ENCODE measurements at places on chromosomes 6 and 20.

GRCh38 chr6:74510878-74511277 is 695.0 kb downstream of the COL12A1 start:
- DNase-seq = peak; percentile 40

GRCh38 chr6:53335224-53335994 is 13.3 kb downstream of the ELOVL5 start:
- DNase-seq = no peak

- DNase-seq = peak; percentile 97
These were observed 211.9 kb downstream of the GMPR start for GRCh38 chr6:16450285-16450684.

DNA sequence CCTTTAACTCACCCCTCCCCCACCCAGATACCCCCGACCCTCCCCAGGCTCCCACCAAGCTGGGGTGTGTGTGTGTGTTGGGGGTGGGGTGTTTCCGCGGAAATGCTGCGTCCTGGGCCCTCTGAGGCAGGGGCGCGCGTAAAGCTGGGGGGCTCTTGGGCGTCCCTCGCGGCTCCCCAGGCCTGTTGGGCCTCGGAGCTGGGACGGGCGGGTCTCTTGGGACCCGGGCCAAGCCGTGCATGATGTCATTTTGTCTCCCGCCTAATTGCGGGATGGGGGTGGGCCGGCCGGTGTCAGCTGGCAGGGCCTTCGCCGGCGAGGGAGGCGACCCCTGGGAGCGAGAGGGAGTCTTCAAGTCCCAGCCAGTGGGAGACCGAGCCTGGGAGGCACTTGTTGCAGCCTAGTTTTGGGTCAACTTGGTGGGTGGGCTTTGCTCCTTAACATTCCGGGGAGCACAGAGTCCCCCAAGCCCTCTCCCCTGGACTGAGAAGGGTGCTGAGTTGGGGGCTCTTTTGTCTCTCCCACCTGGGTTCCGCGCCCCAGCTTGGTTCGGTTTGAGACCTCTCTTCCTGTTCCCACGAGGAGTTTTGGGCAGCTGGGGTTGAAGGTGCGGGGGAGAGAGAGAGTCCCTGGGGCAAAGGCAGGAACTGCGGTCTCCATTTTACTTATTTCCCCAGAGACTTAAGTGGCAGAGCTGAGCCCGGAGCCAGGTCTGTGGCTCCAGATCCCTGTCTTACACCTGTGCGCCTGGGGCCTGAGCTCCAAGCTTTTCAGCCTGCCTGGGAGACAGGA is 623 bp downstream of the MYBL2 start:
- peak; percentile 38 for DNase-seq

DNA sequence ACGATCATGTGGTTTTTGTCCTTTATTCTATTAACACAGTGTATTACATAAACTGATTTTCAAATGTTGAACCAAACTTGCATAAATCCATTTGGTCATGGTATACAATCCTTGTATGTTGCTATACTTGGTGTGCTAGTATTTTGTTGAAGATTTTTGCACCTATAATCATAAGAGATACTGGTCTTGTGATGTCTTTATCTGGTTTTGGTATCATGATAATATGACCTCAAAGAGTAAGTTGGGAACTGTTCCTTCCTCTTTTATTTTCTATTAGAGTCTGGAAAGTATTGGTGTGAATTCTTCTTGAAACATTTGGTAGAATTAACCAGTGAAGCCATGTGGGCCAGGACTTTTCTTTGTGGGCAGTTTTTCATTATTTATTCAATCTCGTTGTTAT is 65.3 kb downstream of the TRPC4AP start:
- DNase-seq = no peak

DNA sequence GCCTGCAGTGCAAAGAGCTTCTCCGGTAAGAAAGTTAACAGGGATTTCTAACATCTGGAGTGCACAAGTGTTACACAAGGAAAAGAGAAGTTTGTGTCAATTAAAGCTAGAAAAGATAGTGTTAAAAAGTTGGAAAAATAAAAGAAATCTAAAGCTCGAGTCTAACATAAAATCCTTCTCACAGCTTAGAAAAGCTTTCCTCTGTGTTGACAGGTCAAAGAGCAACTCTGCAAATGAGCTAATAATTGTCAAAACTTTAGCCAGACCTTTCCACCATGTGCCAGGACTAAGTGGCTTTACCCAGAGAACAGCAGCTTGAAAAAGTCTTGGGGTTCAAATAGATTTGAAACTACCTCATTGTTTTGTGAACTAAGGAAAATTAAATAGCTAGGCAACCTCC is 14.8 kb downstream of the PTPRK start:
- DNase-seq = no peak

GRCh38 chr6:166277018-166277417 is 31.2 kb downstream of the PRR18 start:
- DNase-seq = no peak

DNA sequence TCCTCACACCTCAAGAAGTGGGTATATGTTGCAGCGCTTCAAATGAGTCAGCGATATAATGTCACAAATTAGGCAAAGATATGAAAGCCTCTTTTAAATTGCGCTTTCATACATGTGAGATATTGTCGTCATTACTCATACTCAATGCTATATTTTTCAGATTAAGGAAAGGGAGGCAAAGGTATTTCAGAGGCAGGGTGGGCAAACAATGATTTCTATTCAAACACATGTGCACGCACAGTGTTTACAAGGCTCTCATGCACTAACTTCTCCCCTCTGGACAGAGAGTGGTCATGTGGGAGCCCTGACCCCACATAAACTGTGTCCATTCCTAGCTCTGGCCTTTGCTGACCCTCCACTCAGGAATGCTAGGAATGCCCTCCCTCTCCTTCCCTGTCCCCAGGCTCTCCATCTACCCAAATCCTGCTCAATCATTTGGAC is 112.1 kb upstream of the TMEM170B start:
- no peak for DNase-seq

GRCh38 chr6:133062077-133062476 is 179.1 kb upstream of the EYA4 start:
- DNase-seq = peak; percentile 29

- no peak for DNase-seq
These were observed 655.9 kb upstream of the MAN1A1 start for GRCh38 chr6:120005292-120005976.

DNA sequence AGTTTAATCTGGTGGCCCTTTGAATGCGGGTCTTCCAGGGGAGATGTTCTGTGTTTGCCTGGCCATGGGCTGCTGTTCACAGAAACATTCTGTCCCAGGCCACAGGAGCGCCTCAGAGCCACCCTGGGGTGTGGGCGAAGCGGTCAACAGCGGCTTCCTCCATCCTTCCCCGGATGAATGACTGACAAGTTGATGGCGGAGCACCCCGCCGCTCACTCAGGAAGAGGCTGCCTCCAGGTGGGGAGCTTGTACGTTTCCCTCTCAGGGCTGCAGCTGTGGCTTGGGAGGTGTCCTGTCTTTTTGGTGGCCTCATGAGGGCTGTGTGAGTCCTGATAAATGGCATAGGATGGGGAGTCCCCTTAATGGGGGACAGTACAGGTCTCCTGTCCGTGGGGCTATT is 178.4 kb downstream of the NRN1 start:
- DNase-seq = no peak

DNA sequence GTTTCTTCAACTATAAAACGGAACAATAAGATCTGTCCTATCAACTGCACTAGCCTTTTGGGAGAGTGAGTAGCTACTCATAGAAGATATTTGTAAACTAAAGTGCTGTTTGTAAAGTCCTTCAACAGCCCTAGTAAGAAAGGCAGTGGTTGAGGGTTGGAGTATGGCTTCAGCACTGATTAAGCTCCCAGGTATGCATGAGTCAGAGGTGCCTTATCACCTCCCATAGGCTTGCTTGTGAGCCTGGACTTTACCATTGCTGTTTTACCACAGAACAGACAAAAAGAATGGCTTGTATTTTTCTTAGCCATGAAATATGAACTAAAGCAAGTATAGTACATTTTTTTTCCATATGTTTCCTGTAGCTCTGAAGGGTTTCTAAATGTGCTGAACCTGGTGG is 44.1 kb downstream of the SAMD3 start:
- peak; percentile 92 for DNase-seq

DNA sequence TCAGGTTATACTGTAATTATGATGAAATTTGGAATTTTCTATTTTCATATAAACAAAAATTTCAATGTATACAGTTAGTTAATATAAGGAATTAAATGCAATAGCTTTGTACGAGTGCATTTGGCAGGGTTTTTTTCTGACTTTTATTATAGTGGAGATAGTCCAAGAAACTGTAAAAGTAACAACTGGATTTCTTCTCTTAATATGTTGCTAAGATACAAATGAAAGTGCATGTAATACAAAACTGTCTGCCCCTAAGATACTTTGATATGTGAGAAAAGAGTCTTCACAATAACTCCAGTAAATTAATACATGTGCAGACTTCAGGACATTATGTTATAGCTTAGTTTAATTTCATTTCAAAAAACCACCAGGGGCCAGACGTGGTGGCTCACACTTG is 721.4 kb downstream of the CBLN4 start:
- no peak for DNase-seq

GRCh38 chr6:126102358-126102757 is 116.0 kb downstream of the TRMT11 start:
- no peak for DNase-seq

DNA sequence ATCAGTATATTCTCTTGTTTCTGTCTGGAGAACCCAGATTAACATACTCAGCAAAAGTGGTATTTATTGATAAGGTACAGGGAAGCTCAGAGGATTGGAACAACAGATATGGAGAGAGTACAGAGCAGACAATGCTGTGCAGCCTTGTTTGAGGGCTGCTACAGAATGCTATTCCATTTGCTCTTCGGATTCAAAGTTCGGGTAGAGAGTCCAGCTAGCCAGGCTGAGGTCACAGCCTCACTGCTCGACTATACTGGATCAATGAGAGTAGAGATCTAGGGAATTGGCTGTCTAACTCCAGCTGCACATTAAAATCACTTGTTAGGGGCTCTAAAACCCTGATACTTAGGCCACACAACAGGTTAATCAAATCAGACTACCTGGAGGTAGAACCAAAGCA is 200.1 kb upstream of the BTBD3 start:
- DNase-seq = no peak

- DNase-seq = peak; percentile 96
These were observed 122.8 kb downstream of the UST start for GRCh38 chr6:148869585-148869984.

DNA sequence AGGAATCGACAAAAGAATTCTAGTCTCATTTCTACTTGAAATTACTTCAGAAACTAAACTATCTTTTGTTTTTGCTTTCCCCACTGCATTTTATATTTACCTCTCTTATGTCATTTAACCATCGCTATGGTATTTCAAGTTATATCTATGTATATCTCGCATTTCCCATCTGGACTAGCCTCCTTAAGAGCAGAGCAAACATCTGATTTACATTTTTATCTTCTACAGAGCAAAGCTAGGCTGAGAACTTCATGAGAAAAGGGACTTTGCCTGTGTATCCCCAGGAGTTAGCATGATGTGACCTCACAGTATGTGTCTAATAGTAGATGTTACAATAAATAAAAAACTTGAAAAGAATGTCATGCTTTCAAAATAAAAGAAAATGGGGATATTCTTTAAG is 201.2 kb downstream of the PTPRK start:
- DNase-seq = no peak

- no peak for DNase-seq
These were observed 309.3 kb upstream of the SUPT3H start for GRCh38 chr6:45686841-45687569.

DNA sequence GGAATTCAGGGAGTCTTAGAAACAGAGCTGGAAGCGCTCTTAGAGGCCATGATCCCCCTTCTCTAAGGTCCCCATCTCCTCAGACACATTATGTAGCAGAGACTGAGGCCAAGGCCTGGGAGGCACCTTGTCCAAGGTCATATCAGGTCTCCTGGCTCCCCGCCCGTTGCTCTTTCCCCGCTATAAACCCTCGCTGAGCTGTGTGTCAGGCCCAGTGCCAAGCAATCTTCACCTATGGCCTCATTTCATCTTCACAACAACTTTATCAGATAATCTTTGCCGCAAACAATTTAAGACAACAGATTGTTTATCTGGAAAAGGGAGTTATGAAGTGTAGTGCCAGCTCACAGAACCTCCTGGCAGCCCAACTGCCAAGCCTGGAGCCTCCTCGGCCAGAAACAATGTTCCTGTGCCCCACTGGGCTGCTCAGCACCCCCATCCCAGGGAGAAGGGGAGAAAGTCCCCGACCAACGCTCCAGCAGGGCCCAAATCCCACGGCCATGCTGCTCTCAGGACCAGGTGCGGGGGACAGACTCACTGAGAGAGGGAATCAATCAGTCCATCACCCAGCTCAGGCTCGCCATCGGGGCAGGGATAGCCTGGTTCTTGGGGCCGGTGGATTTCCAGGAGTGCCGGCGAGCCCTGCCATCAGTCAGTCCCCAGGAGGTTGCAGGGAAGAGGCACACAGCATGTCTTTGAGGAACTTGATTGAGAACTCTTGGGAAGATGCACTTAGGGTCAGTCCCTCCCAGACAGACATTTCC is 16.9 kb upstream of the FANCE start:
- no peak for DNase-seq

DNA sequence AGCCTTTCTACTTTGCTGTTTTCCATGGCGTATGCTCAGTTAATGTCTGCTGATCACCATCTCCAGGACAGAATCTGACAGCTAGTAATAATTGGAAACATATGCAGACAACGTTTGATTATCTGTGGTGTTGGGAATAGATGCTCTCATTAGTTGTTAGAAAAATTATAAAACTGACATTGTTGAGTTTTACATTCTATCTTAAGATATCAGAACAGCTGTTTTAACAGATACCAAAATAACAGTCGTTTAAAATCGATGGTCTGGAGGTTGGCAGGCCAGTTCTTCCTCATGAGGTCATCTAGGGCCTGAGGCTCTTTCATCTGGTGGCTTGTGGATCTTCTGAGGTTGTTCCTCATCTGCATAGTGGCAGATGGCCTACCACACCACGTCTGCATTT is 137.6 kb downstream of the AIG1 start:
- no peak for DNase-seq

DNA sequence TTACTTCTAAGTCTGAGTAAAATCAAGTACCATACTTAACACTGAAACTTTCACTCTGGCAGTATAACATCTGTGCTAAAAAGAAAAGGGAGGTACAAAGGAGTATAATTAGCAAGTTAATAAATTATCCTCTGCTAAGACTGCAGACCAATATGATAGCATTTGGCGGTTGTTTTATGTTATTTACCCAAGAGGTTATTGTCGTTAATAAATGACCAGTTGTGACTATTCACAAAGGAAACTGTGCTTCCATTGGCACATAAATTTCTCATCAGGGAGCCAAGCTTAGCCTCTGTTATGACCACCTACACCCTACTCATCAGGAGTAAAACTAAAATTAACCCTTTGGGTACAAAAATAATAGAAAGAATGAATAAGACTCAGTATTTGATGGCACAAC is 86.5 kb downstream of the CRYBG1 start:
- DNase-seq = no peak

- DNase-seq = peak; percentile 81
These were observed 40.1 kb downstream of the ILRUN start for GRCh38 chr6:34656378-34657036.

- DNase-seq = peak; percentile 18
These were observed 181.0 kb downstream of the COL12A1 start for GRCh38 chr6:75024828-75025227.

GRCh38 chr20:61932199-61932592 is 133.5 kb downstream of the TAF4 start:
- no peak for DNase-seq

All from fibroblast of skin of right quadriceps (primary cell).